ENCODE measurements at places on chromosomes 2 and 18.
A peak's percentile ranks its signal among the peaks of the same experiment; 100 is the strongest.

DNA sequence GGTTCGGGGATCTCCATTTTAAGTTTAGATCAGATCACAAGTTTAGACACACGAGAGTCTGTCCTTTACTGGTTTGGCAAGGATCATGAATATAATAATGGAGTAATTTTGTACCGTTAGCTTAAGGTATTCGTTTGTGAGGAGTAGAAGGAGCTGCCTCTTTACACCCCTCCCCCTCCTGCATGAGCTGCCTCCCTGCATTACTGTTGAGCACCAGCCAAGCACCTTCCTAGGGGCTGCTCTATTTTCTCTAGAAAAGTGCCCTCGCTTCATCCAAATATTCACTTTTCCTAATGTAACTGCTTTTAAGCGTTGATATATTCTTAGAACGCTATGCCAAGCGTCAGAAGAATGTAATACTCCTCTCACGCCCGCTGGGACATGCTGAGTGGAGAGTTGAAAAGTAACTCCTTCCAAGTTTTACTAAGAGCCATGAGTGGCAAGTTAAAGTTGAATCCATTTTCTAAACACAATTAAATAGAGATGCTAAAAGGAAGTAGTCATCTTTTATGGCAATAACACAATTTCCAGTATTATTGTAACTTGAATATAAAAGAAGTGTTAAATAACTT lies 25.4 kb upstream of the SCN7A start:
- DNase-seq: no peak

- DNase-seq: peak; percentile 69
Measured at GRCh38 chr18:50836521-50836957, 16.7 kb upstream of the MRO start.

DNA sequence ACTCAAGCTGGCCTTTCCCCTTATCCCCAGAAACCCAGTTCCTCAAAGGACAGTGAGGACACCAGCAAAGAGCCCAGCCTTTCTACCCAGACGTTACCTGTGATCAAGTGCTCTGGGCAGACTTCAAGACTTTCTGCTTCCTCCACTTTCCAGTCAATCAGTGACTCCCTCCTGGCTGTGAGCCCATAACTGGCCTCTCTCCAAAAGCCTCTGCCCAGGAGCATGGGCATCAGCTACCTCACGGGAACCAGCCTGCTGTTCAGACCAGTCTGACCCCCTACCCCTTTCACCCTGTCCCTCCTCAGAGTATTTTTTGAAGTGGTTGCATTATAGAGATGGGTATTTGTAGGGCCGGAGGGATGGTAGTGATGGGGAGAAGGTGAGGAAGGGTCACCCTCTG lies 27.7 kb upstream of the CYP27A1 start:
- no peak for DNase-seq

DNA sequence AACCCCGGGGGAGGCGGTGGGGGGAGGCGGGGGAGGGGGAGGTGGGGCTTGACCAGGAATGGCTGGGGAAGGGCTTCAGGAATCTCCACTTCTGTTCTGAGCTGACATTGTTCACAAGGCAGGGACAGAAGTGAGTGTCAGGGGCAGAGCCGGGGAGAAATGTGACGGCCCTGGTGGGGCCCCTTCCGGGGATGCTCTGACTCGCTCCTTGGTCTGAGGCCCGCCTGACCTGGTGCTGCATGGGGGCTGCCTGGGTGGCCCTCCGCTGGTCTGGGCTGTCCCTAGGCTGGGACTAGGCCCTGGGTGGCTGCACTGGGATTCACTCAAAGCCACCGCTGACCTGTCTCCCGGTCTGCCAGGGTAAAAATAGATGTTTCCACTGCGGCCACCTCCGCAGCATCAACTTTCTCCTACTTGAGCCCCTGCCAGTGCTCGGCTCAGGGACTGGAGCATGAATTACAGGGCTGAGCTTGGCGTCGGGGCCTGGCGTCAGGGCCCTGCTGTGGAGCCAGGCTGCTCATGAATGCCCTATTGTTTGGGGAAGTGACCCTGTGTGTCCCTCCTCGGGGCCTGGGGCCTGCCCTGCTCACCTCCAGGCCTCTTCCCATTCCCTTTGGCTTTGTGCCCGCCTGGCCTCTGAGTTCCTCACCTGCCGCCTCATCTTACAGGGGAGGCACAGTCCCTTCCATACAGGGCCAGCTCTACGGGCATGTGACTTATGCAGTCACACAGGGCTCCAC lies 247.5 kb downstream of the DYSF start:
- DNase-seq: no peak

- no peak for DNase-seq
Measured at GRCh38 chr2:240356700-240357640, 78.5 kb upstream of the GPC1 start.
